Right ventricle myocardium inferior (tissue), 1 donor: ENCODE measurements at places on chromosomes 3 and 15.

- DNase-seq = no peak
Measured at GRCh38 chr15:99130314-99130713, 25.4 kb downstream of the SYNM start.

DNA sequence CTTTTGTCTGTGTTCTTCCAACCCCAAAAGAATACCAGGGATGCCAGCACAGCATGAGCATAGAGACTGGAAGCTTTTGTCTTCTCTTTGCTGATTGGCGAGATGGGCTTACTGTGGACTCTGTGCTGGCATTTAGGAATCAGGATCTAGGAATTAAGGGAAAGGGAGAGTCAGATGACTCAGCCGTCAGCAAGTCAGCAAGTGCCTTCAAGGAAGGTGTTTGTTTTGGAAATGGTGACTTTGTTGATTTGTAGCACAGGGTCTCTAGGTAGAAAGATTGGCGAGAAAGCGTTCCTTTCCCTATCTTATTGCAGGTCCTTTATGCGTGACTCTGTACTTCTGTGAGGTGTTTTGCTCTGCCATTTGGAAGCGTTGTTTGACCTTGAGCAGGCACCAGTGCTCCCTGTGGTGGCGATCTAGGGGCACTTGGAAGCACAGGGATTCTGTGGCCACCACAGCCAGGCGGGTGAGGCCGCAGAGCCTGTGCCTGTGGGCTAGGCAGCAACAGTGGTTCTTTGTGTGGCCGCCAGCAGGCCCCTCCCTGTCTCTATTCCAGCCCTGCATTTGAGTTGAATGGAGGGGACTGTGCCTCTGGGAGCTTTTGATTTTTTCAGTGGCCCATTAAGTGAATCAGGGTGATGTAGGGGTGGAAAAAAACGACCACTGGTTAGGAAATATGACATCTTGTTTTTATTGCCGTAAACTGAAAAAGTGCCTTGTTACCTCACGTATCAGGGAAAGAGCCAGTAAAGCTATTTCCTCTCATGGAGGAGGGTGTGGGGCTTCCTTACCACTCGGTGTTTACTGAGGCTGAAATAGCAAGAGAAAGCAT is 19.0 kb downstream of the FAN1 start:
- DNase-seq = no peak

- DNase-seq = no peak
Measured at GRCh38 chr3:109977897-109978296, 640.6 kb upstream of the DPPA4 start.

DNA sequence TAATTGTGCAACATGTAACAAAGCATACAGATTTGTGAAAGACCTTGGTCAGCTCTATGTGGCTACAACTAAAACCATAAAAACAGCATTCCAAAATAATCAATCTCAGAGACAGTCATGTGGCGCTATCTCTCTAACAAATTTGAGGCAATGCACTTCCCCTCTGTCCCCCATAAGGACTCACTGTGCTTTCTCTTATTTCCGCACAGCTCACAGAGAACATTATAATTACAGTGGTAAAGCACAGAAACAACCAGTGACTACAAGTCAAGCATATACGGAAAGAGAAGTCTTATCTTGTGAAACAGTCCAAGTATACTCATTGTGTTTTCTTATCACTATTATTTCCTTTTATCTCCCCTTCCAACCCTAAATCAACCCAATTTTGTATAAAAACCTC is 64.3 kb downstream of the RYK start:
- DNase-seq = no peak

- DNase-seq = no peak
Measured at GRCh38 chr3:175512700-175513099, 653.6 kb downstream of the NAALADL2 start.

- DNase-seq = no peak
Measured at GRCh38 chr15:98455904-98456303, 192.4 kb upstream of the IGF1R start.

DNA sequence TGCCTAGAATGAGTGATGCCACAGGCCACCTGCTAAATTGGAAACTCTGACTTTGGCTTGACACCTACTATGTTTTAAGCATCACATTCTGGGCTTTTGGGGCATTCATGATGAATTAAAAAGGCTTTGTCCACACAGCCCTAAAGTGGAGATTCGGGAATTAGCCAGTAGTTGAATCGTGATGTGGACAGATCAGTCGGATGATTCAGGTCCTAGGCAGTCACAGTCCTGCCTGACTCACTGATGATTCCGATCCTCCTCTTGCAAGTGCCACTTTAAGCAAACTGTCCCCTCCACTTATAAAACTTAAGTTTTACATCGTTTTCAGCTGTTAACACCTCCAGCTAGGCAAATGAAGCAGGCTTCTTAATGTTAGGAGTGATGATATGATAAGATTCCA is 75.3 kb downstream of the SYNPR start:
- no peak for DNase-seq

- no peak for DNase-seq
Measured at GRCh38 chr3:88219138-88219792, 69.5 kb downstream of the C3orf38 start.

DNA sequence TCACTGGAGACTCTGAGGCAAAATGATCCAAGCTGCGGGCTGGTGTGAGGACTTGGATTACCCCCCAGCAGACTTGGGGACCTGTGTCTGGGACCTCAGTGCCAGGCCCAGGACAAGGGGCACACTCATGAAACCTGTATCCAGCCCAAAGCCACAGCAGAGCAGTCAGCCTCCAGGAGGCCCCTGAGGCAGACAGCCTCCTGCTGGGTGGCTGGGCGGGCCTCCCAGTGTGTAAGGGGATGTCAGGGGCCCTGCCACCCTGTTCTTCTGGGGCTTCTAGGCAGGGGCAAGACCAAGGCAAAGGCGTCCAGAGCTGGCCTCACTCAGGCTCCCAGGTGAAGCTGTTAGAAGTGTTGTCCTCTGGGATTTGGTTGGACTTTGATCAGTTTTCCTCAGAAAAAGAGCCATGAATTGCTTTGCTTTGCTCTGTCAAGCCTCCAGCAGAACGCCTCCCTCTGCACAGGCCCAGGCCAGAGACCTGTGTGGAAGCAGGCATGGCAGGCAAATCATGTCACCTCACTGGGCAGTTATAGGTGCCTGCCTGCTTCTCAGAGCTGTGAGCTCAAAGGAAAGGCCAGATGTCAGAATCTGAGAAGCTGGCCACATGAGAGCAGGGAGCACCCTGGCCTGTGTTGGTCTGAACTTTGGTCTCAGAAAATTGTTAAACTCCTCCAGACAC is 77.4 kb downstream of the SMAD6 start:
- DNase-seq = no peak

DNA sequence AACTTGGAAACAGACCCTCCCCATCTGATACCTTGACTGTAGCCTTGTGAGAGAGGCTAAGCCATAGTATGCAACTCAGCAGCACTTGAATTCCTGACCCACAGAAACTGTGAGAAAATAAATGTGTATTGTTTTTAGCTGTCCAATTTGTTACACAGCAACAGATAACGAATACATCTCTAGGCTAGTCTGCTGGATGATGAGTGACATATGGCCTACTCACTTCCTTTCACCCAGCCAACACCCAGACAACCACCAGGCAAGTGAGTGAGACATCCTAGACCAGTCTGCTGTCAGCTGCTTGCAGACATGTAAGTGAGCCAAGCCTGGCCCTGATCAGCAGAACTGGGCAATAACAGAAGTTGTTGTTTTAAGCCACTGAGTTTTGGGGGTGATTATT is 19.2 kb upstream of the SMAD6 start:
- DNase-seq = no peak

GRCh38 chr3:23764407-23764806 is 41.3 kb upstream of the UBE2E1 start:
- no peak for DNase-seq

- DNase-seq = no peak
Measured at GRCh38 chr3:105317841-105318240, 48.9 kb upstream of the ALCAM start.

DNA sequence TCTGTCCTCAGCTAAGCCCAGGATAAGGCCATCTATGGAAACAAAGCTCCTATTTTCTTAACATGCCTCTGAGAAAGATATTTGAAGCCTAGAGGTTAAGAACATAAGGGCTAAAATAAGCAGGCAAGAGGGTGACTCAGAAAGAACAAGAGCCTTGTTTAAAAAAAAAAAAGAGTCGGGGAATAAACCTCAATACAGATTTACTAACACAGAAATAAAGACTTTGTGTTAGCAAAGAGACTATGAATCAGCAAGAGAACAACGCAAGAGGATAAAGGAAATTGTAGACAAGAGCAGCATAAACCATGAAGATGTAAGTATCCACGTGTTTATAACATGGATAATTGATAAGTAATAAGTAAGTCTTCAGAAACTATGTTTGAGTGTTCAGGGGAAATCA is 36.0 kb downstream of the RAB27A start:
- no peak for DNase-seq

DNA sequence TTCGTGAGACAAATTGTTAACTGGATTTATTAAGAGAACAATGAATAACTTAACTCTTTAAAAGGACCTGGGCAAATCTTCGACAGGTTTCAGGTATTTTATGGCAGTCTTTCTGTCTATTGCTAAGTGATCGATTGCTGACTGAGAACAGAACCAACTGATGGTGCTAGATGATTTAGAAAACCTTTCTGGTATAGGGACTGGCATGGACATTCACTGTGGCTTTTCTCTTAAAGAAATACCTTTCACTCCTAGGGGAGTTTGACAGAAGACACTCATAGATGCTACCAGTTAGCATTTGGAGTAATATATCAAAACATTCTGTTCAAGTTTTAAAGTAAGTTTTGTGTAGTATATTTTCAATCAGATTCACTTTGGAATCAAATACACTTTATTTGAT is 654 bp downstream of the PPARG start:
- no peak for DNase-seq

DNA sequence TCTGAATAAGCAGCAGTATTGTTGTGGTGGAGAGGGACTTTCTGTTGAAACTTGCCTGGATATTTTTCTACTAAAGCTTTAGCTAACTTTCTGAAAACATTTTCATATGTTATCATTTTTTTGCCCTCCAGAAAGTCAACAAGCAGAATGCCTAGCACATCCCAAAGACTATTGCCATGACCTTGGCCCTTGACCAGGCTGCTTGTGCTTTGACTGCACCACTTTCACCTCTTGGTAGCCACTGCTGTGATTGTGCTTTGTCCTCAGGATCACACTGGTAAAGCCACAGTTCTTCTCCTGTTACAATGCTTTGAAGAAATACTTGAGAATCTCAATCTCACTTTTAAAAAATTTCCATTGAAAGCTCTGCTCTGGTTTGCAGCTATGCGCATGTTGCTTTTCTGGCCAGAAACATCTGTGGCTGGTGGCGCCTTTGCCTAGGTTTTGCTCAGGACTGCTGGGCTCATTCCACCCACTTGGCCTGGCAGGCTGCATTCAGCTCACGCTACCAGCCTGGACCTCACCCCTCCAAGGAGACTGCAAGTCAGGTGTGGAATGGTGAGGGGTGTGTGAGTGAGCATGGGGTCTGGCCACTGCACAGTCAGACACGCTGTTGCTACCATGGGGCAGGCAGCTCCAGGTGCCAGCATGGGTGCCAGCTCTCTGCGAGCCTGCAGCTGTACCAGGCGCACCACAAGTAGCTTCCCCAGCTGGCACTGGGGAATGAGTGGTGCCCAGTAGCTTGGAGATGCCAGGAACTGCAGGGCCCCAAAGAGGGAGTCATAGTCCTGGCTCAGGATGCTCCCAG is 89.8 kb upstream of the TNFSF10 start:
- DNase-seq = no peak

DNA sequence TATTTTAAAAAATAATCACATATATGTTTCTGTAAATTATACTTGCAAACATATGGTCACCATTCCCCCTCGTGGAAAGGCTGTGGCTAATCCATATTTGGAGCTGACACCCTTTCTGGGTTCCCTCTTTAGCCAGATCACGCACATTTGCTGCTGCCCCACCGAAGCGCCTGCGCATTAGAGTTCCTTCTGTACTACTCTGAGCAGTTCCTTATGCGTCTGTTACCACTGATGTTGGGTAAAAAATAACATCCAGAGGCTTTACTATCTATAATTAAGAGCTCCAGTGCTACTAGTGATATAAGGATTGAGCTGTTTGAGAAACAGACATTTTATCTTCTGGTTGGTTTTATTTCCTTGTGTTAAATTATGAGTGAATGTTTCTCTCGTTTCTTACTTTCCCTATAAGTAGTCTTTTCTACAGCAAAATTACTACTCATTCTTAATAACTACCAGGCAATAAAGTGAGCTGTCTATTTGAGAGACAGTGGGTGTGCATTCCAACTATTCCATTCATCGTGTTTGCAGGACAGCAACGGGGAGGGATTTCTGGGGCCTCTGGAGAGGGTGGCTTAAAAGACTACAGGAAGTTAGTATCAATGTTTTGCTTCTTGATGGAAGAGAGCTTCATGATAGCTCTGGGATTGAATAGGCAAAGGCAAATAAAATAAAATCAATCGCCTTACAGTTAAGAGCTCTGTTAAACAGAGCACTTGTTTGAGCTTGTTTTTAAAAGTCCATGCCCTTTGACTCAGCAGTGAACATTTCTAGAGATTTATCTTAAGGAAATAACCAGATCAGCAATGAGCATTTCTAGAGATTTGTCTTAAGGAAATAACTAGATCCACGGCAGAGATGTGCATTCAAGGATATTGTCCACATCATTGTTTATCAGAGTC is 245.2 kb downstream of the CD47 start:
- DNase-seq = no peak

DNA sequence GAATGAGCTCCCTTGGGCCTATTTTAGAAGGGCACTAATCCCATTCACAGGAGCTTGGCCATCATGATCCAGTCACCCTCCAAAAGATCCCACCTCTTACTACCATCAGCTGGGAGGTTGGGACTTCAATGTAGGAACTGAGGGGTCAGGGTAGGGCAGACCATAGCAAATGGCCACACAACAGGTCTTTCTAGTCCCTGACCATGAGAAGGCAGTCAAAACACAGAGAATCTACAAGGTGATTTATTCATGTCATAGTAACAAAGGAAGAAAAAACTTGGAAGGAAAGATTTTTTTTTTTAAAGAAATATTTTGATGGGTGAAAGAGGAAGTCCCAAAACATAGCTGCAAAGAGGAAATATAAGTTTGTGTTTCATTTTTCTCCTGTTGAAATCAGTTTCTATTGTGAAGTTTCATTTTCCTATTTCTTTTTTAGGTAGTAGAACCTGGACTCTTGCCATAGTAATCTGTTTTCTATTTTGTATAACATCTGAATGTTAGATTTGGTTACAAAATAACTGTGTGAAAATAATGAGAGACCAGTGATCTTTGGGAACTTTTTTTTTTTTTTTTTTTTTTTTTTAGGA is 23.5 kb upstream of the TNFSF10 start:
- DNase-seq = no peak

GRCh38 chr3:142999881-143000280 is 1.5 kb upstream of the U2SURP start:
- no peak for DNase-seq

- DNase-seq = no peak
Measured at GRCh38 chr3:169472259-169472900, 191.1 kb downstream of the MECOM start.

GRCh38 chr3:181952221-181952620 is 240.5 kb downstream of the SOX2 start:
- no peak for DNase-seq

DNA sequence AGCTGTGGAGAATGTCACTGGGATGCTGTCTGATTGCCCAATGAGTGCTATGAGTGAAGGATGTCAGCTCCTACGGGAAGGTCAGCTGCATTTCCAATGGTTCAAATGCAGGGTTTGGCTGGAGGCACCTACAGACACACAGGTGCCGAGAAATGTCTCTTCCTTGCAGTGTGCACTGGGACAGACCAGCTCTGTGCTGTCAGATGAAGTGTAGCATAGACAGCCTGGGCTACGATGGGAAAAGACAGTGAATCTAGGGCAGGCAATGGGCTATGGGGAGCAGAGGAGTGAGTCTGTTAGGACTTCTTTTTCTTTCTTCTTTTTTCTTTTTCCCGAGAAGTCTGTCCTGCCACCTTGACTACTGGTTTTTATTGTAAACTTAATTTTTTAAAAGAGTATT is 223.1 kb upstream of the EOMES start:
- DNase-seq = no peak
